ENCODE measurements at places on chromosomes 2 and 18.

- peak; percentile 70 for DNase-seq
Observed at GRCh38 chr2:97699765-97700444, 13.5 kb upstream of the ZAP70 start.

DNA sequence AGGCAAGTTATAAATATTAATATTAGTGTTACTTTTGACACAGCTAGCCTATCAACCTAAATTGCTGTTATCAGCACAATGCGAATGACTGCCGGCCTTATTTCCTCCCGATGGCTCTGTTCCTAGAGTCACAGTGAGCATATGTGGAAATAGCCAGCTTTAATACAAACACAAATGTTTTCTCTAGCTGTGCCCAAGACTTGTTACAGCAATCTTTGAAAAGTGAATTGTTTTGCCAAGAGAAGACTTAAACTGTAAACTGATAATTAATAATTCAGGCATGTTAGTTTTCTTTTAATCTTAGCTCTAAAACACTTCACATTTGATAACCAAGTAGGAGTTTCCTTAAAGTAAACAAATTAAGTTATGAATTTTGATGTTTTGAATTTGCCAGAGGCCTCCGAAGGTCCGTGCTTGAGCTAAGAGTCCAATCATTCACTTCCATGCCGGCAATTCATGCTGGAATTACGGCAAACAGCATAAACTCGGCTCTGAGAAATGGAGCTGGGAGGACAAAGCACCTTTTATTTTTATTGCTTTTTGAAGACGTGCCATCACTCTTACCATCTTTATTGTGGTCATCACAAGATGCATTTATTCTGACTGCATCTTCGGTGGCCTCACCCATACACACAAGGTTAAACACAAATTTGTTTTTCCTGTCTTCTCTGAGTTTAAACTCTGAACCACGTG, 184.5 kb upstream of the CWC22 start:
- no peak for DNase-seq

DNA sequence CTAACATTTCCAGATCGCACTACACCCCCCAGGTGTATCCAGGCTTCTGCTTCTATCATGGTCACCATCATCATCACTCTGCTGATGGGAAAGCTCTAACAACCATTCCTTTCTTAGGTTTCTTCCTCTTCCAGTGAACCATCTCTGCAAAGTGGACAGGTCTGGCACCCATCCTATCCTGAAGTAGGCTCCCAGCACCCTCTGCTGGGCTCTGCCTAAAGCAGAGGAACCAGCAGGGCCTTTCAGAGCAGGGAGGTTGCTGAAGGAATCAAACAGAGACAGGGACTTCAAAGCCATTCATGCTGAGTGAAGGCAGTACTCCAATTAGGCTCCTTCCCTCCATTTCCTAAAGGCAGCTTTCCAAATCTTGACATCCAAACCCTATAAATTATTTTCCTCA, 27.2 kb upstream of the SATB2 start:
- DNase-seq, result no peak

- DNase-seq, result no peak
Observed at GRCh38 chr18:36015629-36016028, 43.1 kb downstream of the RMP24 start.

DNA sequence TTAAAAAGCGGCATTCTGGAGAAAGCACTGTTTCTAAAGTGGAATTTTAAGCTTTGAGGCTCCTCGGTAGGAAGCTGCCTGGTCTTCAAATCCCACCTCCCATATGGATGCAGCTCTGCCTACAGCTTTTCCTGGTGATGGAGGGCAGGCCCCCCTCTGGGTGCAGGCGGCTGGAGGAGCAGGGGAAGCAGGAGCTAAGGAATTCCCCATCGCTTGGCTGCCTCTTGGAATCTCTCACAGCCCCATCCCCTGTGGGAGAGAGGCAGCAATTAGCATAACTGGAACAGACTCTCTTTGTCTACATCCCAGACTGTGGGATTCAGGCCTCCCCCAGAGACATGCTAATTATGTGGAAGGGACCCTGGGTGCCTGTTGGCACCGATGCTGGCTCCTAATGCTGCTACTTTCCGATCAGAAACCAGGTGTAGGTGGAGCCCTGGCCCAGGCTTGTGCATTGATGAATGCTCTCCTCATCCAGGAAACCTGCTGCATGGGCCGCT, 51.3 kb downstream of the LIPG start:
- DNase-seq, result no peak

DNA sequence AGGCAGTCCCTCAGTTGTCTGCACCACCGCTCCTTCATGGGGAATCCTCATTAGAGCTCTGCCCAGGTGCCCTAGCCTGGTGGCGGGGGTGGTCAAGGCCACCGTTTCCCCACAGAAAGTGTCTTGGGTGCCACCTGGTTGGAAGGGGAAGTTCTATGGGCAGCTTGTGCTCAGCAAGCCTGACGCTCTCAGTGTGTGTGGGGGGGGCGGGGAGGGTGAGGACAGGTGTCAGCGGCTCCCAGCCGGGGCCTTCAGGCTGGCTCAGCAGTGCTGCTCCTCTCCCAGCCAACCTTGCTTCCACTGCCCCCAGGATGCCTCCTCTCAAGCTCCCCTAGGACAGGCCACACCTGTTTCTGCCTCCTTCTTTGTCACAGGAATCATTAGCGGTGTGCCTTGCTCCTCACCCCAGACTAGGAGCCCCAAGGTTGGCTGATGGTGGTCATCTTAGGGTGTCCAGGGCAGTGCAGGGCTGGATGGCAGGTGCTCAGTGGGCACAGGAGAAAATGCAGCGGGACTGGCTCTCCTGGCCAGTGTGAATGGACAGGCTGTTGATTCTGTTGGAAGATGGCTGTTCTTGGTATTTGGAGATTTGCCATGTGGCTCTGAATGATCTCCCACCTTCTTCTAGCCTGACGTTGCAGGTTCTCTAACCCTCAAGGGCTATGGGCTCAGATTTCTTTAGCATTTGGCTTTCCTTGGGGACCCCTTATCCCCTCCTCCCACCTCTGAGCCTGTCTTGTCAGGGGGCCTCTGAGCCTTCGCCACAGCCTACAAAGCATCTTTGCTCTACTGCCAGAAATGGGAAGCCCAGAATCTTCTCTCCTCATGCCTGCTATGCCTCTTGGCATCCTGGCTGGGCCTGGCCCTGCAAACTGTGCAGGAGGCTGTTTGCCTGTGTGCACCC, 185.8 kb upstream of the HS6ST1 start:
- no peak for DNase-seq

GRCh38 chr2:86700690-86701089, 19.4 kb upstream of the RMND5A start:
- DNase-seq, result no peak

GRCh38 chr2:9941996-9942390, 9.5 kb upstream of the GRHL1 start:
- no peak for DNase-seq

DNA sequence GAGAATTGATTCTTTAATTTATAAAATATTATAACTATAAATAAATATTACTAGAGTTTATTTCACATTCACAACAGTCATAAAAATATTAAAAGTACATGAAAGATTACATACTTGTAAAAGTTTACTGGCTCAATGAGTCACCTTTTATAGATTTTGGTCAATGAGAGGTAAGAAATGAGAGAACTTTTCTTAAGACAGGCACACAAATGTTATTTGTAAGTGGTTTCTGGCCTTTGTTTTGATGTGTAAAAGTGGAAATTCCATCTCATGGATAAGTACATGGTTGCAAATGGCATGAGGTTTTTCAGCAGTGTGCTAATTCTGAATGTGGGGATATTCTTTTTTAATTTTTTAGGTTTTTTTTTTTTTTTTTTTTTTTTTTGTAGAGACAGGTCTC, 63.8 kb downstream of the TTC27 start:
- DNase-seq, result no peak

- no peak for DNase-seq
Observed at GRCh38 chr2:113233593-113234550, 44.8 kb downstream of the PAX8 start.

- no peak for DNase-seq
Observed at GRCh38 chr2:273333-273732, 8.6 kb downstream of the ACP1 start.

DNA sequence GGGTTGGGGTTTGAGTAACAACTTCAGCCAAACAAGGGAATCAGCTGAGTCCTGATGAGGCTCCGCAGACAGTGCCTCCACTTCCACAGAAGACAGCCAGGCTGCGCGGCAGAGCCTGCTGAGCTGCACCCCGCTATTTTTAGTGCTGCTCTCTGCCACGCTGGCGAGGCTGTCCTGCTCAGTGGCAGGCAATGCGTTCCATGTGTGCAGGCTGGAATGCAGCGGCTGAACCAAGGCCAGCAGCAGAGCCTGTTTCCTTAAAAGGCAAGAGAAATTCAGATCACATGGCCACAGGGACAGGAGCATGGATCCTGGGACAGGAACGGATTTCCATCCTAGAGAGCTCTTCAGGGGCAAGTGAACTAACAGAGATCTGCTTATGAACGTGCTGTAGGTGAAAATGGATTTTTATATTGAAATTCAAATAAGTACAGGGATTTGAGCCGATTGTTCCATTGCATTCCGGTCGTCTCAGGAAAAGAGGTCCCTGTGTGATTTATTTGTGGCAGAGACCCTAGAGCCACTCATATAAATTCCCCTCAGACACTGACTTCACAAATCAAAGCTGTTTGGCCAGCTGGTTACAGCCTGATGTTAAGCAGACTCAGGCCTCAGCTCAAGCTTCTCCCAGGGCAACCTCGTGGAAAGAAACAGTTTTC, 98.7 kb downstream of the COL6A3 start:
- no peak for DNase-seq

DNA sequence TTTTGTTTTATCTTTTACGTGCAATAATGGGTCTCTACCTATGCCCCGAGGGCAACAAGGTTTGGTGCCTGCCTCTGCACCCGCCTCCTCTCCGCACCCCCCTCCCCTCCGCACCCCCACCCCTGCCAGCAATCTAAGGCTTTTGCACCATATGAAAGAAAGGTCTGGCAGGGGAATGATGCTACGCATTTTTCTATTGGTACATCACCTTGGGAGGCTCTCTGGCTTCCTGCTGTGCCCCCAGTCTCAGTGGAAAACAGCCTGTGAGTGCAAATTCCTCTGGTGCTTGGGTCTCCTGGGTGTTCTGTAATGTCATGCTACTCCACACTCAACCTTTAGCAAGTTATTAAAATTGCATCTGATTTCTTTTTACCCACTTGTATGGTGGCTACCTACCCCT, 161.3 kb upstream of the SMAD7 start:
- no peak for DNase-seq

DNA sequence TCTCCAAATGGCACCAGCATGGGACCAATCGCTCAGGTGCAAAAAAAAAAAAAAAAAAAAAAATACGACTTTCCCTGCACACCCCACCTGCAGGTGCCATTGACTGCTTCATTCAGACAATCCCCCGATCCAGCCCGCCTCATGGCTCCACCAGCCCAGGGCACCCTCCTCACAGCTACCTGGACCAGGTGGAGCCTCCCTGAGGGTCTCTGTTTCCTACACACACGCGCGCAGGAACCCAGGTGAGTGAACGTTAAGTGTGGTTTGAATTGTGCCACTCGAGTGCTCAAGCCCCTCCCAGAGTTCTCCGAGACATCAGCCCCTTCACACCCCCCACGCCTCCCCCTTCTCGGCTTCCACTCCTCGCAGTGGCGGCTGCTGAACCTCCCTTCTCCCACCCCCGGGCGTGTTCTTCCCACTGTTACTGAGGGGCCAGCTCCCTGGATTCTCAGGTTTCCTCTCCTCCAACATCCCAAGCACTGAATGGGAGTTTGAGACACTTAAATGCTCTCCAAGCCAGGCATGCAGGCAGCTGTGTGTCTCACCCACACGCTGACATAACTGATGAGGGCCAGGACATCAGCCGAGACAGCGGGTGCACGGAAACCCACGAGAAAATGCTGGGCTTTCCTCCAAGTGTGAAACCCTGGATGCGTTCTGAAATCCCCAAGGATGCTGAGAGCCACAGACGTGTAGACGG, 88.8 kb upstream of the SNTG2 start:
- DNase-seq, result no peak

- no peak for DNase-seq
Observed at GRCh38 chr2:225074366-225074765, 32.1 kb upstream of the DOCK10 start.

Data from CD4-positive, alpha-beta T cell treated with Interleukin-21 for 1 hour (primary cell).